ENCODE measurements at places on chromosomes 16 and 17.

GRCh38 chr16:75860326-75861053 lies 134.2 kb upstream of the CPHXL start:
- no peak for DNase-seq

- DNase-seq = no peak
These were observed 55.5 kb downstream of the SNX11 start for GRCh38 chr17:48162946-48163506.

GRCh38 chr17:48618256-48618896 lies 3.3 kb upstream of the HOXB8 start:
- DNase-seq = peak; percentile 78

GRCh38 chr17:58337210-58337599 lies 8.6 kb upstream of the TSPOAP1 start:
- DNase-seq = peak; percentile 50

DNA sequence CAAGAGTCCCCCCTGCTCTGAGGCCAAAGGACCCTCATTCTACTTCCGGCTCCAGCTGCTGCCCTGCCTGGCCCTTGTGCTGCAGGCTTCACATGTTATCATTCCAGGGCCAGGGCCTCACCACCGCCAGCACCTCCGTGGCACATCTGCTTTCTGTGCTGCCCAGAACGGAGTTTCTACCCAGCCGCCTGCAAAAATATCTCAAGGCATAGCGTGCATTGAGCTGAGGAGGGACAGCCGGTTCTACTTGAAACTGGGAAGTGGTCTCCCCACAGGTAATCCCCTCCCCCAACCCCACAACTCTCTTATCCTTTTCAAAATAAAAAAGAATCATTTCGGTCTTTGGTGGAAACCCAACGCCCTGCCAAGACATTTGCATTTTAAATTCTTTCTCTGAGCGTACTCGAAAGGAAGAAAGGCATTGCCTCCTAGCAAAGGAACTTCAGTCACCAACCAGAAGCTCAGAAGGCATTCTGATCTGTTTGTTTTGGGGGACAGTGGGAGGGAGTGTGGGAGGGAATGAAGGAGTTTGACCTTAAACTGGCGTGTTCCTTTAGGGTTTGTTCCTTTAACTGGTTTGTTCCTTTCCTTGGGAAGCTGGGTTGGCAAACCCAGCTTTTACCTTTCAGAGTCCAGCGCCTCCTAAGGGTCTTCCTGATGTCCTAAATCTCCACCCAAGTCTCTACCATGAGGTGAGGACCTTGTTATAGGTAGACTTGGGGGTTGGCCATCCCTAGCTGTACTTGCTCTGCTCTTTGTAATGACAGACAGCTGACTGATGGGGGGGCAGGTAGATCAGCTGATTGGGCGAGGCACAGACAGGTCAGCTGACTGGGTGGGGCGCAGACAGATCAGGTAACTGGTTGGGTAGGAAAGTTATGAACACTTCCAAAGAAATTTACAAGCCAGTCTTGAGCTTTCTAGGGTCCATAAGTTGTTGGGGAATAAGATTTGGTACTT lies 33.4 kb upstream of the PIK3R6 start:
- DNase-seq = no peak

GRCh38 chr17:65604070-65604469 lies 42.6 kb upstream of the AXIN2 start:
- DNase-seq = no peak
